Coronary artery (tissue), 2 donors: ENCODE measurements at places on chromosomes 5 and 9.

GRCh38 chr9:109156708-109157107 is 10.3 kb downstream of the FRRS1L start:
- no peak for DNase-seq

DNA sequence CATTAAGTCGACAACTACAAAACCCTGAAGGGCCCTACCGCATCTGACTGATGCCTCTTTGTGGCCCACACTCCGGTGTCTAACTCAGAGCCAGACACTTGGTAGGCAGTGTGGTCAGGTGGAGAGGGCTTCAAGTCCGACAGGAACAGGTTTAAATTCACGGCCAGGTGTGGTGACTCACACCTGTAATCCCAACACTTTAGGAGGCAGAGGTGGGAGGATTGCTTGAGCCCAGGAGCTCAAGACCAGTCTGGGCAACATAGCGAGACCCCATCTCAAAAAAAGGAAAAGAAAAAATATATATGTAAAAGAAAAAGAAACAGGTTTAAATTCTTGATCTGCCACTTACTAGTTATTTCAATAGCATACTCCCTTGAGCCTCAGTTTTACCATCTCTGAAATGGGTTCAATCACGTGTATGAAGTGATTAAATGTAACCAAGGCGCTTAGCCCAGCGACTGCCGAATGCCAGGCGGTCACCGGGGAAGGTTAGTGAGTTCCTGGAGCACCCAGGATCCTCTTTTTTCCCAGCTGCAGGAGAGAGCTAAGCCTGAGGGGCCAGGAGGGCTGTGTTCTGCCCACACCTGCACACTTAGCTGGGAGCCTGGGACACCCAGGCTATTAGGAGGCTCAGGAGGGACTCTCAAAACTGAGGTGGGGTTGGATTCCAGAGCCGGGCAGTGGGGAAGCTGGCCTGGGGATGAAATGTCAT is 943 bp downstream of the CLTB start:
- no peak for DNase-seq

- no peak for DNase-seq
Measured at GRCh38 chr5:121384359-121384758, 467.3 kb upstream of the FTMT start.

DNA sequence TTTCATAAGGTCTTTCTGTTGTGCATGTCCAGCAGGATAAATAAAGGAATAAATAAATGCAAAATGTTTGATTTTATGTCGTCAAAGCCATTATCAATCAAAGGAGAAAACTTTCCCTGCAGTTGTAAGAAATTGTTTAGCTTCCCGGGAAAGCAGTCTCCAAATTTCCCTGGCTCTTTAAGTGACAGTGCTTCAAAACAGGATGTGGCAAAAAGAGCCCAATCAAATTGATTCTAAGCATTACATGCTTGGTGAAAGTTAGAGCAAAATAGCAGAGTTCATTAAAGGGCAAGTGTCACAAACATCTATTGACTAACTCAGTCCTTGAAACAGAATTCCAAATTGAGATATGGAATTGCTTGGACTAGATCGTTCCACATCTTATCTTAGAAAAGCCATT is 704.1 kb downstream of the PRELID2 start:
- no peak for DNase-seq

- DNase-seq: no peak
Measured at GRCh38 chr5:133377736-133378135, 234.6 kb downstream of the FSTL4 start.

DNA sequence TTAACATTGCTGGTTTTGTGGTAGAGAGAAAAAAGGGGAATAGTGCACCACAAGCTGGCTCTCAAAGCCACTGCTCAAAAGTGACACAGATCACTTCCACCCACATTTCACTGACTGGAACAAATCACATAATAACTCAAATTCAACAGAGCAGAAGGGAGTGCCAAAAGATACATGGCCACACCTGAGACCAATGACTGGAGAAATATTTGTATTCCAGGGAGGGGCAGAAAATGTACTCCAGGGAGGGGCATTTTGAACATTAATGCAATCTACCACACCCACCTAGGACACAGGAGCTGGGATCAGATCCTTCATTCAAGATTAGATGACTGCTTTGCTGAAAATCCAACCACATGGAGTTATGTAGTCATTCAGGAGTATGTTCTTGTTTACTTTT is 44.8 kb upstream of the ALDOB start:
- no peak for DNase-seq

GRCh38 chr9:69143291-69143690 is 30.8 kb upstream of the TJP2 start:
- no peak for DNase-seq

- DNase-seq: no peak
Measured at GRCh38 chr9:137308057-137308619, 6.1 kb upstream of the NRARP start.

GRCh38 chr5:7875151-7875550 is 6.2 kb downstream of the MTRR start:
- no peak for DNase-seq
